ENCODE measurements at places on chromosomes 2 and 18.

DNA sequence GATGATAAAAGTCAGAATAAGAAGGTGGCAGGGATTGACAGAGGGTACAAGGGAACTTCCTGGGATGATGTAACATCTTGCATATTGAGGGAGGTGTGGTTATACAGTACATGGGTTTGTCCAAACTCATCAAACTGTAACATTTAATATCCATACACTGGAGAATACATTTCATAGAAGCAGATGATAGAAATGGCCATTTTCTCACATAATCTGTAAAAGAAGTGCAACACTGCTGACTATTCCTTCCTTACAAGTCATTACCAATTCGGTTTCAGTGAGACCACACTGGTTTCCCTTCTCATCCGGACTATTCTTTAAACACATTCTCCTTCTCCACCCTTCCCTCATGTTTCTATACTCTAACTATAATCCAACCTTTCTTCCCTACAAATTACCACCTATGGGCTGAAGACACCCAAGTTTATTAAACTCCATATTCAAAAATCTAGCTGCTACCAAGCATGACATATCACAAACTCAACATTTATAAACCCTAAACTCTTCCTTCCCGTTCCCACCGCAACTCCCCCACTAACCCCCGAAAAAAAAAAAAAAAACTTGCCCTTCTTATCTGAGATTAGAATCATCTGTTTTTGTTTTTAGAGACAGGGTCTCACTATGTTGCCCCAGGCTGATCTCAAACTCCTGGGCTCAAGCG, 1.6 kb downstream of the COX7A2L start:
- DNase-seq: no peak

DNA sequence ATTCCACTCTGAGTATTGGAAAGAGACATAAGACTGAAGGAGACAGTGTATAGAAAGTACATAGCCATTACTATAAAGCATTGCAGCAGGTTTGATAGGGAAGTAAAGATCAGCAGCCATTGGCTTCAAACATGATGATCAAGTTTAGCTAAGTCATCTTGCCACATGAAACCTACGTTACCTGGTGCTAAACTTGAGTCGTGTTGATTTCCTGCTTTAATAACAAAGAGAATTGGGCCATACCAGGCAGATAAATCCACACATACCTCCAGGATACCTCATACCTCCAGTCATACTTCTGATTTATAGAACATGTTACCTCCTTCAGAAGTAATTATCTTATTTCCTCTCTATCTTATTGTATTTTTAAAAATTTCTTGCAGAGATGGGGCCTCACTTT, 10.3 kb upstream of the KYNU start:
- DNase-seq: peak; percentile 35

DNA sequence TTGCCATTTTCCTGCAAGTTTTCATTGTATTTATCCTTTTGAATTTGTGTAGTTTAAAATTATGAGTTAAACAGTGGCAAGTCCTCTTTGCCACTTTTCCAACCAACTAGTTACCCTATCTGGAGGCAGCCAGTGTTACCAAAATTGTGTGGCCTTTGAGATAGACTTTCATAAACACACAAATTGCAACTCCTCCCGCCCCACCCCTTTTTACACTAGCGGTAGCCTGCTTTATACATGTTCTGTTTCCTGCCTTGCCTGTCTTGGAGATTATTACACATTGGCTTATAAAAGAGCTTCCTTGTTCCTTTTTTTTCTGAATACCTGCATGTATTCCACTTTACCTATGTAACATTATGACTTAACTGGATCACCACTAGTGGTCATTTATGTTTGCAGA, 56.5 kb downstream of the RPIA start:
- no peak for DNase-seq

- DNase-seq: no peak
Measured at GRCh38 chr2:142082368-142082767, 48.4 kb downstream of the LRP1B start.

- DNase-seq: no peak
Measured at GRCh38 chr2:197245829-197246804, 64.5 kb downstream of the ANKRD44 start.

DNA sequence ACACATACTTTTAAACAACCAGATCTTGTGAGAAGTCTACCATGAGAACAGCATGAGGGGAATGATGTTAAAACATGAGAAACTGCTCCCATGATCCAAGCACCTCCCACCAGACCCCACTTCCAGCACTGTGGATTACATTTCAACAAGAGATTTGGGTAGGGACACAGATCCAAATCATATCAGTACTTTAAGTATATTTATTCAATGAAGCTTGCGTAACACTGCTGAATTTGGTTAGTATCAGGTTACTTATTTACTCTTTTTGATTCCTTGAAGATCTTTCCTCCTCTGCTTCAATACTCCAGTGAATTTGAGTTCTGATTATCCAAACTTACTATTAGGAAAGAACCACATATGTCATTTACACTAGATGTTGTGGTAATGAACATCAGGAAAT, 418.6 kb downstream of the PIK3C3 start:
- DNase-seq: no peak

DNA sequence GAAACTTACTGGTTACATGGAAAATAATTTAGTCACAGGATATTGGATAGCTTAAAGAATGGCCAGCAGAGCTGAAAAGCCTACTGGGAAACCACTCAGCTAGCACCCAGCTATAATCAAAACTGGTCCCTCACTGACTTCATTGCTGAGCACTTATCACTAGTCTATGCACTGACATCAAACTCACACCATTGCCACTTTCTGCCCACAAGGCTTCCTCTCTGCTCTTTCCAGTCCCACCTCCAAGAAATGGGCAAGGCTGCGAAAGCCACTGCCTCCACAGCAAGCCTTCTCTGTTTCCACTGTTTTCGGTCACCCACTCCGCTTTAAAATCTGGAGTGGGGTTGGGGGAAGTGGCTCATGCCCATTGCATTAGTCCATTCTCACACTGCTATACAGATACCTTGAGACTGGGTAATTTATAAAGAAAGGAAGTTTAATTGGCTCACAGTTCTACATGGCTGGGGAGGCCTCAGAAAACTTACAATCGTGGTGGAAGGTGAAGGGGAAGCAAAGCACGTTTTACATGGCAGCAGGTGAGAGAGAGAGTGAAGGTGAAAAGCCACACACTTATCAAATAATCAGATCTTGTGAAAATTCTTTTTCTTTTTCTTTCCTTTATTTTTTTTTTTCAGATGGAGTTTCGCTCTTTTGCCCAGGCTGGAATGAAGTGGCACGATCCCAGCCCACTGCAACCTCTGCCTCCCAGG, 77.0 kb upstream of the CERS6 start:
- DNase-seq: no peak

DNA sequence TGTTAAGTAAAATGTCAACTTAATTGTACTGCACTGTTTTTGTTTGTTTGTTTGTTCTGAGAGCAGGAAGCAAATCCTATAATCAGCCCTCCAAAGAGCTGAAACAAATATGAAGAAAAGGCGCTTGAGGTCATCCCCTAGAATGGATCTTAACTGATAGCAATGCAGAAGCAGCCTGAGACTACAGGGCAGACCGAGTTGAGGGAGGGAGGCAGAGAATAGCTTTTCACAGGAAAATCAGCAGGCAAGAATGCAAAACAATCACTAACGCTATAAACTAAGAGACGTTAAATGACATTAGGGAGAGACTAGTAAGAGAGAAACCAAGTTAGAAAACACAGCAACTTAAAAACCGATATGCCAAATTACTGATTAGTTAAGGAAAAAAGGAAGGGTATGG, 37.2 kb downstream of the GALNT1 start:
- DNase-seq: no peak

DNA sequence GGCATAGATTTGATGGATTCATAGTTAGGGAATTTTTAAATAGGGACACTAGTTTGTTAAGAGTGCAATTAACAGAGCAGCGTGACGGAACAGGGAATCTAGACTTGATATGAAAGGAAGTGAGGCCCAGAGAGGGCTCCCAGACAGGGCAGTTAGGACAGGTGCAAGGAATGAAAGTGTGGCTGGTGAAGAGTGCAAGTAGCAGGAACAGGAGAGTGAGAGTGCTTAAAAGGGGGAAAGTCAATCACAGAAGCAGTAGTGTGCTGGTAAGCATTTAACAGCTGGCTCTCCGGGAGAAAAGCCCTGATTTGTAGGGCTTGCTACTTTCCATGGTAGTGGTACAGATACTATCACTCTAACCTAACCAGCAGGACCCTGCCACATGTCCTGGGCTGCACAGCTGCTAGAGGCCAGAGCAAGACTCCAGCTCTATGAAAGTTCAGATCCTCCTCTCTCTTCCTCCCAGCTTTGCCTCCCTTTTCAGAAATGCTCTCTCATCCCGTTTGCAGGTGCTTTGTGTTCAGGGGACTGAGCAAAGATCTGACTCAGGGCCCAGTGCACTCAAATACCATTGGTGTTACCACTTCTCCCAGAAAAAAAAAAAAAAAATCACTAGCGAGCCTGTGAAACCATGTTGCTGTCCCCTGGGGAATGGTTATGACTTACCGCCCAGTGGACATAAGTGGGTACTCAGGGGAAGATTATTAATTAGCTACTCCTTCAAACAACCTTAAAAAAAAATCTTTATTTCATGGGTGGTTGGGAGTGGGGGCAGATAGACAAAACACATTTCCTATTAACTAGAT, 18.1 kb upstream of the GCFC2 start:
- no peak for DNase-seq

- DNase-seq: no peak
Measured at GRCh38 chr2:57543211-57543610, 503.4 kb upstream of the VRK2 start.

DNA sequence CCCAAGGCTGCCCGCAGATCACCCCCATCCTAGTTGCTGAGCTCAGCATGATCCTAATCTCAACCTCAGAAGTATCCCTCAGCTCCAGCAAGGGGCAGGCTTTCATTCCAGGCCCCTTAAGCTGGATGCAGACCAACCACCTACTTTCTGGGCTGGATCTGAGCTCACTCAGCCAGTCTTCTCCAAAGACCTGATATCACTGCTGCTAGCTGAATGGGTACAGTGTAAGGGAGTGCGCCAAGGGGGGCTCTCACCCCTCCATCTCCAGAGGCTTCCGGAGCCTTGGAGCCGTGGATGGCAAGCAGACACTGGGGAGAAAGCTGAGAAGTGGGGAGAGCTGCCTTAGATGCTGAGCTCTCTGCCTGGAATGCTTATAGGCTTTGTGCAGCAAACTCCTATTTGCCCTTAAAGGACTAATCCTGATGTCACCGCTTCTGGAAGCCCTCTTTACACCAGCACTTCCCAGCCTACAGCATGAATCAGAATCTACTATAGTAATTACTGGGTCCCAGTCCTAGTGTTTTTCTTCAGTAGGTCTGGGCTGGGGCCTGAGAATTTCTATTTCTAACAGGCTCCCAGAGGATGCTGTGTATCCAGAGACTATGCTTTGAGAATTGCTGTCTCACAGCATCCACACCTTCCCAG, 31.0 kb downstream of the GYPC start:
- no peak for DNase-seq

- DNase-seq: no peak
Measured at GRCh38 chr2:165144315-165144714, 59.5 kb downstream of the SCN3A start.

- DNase-seq: no peak
Measured at GRCh38 chr18:59767732-59768131, 70.5 kb upstream of the CCBE1 start.

DNA sequence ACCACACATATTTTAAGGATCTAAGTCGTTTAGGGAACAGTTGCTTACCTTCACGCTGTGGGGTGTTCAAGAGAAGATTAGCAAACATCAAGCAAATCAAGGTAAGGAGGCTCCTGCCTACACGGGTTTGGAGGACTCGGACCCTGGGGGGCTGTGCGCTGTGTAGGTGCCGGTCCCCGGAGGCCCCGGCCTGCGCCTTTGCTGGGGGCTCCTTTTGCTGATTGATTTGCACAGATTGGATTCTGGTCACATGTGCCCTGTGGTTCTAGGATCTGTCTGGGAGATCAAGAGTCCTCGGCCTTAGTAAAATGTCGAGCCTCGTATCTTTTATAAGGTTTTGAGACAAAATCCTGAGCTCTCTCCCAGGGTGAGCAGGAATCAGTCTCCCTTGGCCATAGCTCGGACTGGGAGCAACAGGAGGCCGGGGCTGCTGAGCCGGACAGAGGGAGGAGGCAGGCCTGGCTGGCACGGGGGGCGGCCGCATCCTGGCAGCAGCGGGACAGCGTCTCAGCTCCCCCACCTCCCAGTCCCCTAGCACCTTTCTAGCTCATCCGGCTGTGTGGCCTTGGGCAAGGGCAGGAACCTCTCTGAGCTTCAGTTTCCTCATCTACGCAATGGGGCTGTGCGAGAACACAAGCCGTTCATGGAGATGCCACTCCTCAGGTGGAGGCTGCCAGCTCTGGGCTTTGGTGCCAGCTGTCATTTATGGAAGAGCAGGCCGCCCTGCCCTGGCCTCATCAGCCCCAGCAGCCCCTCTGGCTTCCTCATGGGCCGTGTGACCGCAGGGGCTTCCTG, 147.2 kb downstream of the MBP start:
- DNase-seq: no peak

DNA sequence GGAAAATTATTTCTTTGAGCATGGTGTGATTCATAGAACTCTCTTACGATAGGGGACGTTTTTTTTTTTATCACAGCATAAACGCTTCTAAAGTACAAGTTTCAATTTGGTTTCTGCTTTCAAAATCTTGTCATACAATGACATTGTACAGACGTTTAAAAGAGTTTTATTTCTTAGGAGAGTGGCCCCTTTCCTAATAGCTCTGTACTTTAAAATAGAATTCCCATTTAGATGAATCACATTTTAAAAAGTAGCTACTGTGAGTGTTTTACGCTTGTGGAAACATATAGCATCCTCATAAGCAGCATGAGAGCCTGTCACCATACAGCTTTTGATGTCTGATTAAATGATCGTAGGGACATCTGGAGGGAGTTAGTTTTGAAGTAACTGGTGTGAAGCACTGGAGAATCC, 510.9 kb downstream of the PARD3B start:
- no peak for DNase-seq

DNA sequence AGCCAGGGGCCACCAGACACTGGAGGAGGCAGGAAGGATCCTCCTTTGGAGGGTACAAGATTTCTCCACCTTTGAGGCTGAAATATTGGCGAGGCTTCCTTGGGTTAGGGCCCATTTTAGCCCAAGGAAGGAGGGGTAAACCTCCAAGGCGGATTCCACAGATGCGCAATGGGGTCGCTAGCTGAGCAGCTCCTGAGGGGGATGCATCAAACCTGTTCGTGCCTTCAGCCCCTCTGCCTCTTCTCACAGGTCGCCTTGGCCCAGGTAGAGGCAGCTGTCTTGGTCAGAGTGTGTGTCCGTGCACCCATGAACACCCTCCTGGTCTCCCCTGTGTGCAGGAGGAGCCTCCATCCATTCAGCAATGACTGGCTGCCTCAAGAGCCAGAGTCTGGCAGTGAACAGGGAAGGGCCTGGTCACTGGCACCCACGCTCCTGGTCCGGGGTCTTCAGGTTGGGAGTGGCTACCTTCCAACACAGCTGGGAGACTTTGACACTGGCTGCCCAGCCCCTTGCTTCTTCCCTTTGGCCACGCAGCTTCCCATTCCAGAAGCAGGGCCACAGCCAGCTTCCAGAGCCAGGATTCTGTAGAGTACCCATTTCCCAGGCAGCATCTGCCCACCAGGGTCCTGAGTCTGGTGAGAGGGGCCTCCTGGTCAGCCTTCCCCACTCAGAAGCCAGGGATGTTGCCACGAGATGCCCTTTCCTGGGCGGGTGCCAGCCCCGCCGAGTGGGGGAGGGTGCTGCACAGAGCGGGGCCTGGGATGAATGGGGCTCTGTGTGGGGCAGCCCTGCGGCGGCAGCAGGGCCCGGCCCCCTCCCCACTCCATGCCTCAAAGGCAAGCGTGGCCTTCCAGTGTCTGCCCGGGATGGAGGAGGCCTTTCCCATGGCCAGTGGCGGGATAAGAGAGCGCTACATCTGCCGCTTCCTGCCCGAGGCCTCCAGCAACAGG, 95.8 kb upstream of the GPC1 start:
- DNase-seq: no peak

- DNase-seq: no peak
Measured at GRCh38 chr2:30625276-30625675, 178.2 kb downstream of the LCLAT1 start.

All from RWPE1 (cell line).